HTR-8/SVneo (cell line): ENCODE measurements at places on chromosomes 13 and 19.

DNA sequence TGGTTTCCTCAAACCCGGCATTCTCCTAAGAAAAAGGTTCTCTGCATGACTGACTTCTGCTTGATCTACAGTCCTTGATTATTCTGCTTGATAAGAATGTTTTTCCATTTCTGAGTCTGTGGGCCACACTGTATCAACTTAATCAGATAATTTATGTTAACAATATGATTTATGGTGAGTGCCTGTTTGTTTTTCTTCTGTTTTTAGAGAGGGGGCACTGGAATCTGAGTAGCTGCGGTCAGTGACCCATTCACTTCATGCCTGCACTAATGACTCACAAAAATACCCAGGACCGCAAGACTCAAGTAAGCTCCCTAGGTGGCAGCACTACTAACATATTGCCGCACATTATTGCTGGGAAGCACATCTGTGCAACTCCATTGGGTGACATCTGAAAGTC, 542.3 kb upstream of the ATXN8OS start:
- DNase-seq, result peak; percentile 8

- DNase-seq, result no peak
Observed at GRCh38 chr13:67133476-67133875, 96.7 kb downstream of the PCDH9 start.

DNA sequence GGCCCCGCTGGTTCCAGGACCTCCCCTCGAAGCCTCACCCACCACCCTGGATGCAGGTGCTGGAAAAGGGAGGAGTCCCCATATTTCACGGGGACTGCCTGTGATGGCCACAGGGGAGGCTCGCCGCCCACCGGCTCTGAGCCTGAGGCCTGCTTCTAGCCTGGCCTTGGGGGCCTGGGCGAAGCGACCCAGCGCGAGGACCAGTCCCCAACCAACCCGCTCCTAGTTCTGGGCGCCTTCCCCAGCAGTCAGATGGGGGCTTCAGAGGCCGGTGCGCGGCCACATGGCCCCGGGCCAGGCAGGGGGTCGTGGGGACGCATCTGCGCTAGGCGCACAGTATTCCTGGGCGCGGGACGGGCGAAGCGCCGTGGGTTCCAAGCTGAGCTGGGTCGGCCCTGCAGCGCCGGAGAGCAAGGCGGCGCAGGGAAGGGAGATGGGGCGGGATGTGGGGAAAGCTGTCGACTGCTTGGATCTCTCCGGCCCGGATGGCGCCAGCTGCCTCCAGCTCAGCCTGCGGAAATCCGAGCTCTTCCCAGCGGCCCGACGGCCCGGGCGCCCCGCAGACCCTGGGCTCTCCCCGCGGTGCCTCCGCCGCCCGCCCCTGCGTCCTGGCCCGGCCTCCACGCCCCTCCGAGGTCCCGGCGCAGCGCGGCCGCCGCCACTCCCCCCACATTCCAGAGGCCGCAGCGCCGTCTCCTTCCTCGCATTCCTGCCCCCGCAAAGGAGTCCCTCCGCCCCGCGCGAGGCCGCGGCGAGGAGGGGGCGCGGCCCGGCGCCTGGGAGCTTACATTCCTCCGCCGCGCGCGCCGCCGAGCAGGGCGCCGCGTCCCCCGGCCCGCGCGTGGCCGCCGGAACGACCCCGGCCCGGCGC, at the start of gene WTIP:
Gene WTIP (plus strand): TSS at position 788 of the 871 bp plus-strand sequence. CDS start 217 bp downstream, outside the sequence.
- DNase-seq, result peak; percentile 77

- DNase-seq, result no peak
Observed at GRCh38 chr13:43021926-43022670, 1.3 kb upstream of the DNAJC15 start.

- no peak for DNase-seq
Observed at GRCh38 chr13:85228692-85229091, 570.5 kb downstream of the SLITRK6 start.

DNA sequence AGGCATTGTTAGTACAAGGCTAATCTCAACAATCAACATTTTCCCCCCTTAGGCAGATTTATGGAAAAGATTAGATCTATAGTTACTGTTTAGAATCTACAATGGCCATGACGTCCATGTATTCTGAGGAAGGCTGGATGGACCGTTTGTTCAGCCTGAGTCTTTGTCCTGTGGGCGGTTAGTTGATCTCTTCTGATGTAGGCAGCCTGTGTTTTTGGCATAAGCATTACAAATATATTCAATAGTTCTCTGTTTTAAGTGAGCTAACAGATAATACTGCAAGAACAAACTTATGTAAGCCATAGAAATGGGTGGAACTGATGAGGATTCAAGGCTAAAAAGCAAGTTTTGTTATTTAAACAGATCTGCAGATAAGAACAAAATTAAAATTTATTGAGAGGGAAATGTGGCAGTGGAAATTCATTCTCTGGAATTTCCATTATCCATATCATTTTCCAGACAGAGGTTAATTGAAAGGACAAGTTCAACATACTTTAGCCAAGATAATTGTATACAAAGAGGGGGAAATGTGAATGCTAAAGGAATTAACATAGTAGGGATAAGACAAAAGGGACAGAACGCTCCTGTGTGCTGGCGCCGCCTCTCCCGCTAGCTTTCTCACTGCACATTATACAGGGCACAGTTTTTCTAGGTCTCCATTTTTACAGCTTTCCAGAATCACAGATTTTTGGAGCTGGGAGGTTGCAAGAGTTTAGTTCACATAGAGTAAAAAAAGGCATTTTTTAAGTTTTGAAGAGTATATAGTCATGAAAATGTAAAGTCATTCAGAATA, 48.6 kb downstream of the FAM124A start:
- no peak for DNase-seq

DNA sequence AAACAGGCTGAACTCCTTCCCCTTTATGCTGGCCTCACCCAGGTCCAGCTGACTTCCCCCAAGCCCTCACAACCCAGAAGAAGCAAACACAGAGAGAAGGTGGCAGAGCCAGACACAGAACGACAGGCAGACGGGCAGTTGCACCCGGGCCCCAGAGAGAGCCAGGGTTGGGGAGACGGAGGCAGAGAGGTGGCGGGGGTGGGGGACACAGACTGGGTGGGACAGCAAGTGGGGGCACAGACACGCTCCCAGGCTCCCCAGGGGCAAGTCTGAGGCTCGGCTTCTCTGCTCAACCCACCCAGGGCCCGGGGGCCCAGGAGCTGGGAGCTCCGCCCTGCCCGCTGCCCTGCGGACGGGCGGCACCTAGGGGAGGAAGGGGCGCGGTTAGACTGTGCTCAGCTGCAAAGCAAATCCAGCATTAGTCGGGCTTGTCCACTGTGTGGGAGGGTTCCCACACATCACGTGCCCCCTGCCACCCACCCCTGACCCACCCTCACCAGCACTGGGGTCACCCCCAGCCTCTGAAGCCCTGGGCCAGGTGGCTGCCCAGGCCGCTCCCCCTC, 31.3 kb upstream of the ASF1B start:
- no peak for DNase-seq

- DNase-seq, result no peak
Observed at GRCh38 chr13:51175021-51175420, 47.2 kb upstream of the FAM124A start.

GRCh38 chr13:77093735-77094134, 66.8 kb upstream of the FBXL3 start:
- no peak for DNase-seq

DNA sequence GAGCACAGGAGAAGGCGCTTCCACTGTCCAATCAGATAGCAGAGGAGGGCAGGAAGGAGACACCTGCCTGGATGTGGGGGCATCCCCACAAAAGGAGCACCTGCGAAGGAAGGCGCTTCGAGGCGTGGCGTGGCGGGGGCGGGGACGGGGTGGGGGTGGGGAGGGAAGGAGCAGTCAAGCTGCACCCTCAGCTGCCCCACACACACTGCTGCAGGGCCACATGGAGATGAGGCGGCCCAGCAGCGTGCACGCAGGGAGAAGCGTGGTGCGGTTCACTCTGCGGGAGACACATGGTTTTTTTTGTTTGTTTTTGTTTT, 21.4 kb downstream of the ANKRD27 start:
- DNase-seq, result no peak

DNA sequence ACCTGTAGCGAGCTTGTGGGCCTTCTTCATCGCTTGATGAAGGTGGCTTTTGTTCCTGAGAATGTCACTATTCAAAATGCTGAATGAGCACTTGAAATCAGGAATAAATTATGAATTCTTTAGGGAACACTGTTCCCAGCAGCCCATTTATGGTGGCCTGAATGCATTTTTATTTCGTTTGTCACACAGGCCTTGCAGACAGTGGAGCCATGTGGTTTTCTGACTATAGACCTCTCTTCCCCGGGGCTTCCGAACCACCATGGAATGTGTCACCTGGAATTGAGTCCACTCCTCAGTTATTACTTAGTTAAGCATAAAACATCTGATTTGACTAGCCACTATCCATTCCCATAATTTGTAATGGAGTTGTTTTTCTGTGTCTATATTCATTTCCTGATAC, 396.9 kb downstream of the IRS2 start:
- no peak for DNase-seq

- no peak for DNase-seq
Observed at GRCh38 chr19:44909775-44910174, 4.2 kb downstream of the APOE start.

DNA sequence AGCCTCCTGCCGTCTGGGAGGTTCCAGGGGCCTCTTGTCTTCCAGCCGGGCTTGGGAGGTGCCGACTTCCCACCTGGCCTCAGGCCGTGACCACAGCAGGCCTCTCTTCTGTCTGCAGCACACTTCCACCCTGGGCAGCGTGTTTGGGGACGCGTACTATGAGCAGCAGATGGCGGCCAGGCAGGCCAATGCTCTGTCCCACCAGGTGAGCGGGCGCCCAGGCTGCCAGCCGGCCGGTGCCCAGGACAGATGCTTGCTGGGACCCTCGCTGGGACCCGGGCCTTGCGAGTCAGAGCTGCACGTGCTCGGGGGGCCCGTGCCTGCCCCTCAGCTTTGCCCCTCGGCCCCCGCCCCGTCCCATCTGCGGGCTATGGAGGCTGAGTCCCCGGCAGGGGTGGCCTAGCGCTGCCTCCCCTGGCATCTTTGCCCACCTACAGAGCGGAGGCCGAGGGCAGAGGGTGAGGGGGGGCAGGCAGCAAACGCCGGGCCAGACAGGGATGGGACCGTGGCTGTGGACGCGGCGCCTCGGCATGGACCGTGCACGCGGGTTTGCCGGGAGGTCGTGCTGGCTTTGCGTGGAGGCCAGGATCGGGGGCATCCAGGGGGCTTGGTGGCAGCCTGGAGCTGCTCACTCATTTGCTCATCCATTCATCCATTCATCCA, 16.2 kb downstream of the COMP start:
- DNase-seq, result no peak

DNA sequence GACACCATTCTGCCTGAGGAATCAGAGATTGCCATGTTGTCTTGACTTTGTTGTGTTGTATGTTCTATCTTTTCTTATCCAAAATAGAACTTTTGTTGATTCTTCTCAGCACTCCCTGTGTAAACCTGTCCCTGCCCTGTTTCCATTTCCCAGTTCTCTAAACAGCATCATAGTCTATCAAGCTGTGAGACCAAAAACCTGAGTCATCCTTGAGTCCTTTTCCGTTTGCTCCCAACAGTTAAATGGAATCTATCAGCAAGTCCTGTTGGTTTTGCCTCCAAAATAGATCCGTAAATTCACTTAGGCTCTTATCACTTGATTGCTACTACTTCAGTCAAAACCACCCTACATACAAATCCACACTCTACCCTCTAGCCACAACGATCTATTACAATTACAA, 667.1 kb downstream of the PCDH9 start:
- DNase-seq, result no peak

DNA sequence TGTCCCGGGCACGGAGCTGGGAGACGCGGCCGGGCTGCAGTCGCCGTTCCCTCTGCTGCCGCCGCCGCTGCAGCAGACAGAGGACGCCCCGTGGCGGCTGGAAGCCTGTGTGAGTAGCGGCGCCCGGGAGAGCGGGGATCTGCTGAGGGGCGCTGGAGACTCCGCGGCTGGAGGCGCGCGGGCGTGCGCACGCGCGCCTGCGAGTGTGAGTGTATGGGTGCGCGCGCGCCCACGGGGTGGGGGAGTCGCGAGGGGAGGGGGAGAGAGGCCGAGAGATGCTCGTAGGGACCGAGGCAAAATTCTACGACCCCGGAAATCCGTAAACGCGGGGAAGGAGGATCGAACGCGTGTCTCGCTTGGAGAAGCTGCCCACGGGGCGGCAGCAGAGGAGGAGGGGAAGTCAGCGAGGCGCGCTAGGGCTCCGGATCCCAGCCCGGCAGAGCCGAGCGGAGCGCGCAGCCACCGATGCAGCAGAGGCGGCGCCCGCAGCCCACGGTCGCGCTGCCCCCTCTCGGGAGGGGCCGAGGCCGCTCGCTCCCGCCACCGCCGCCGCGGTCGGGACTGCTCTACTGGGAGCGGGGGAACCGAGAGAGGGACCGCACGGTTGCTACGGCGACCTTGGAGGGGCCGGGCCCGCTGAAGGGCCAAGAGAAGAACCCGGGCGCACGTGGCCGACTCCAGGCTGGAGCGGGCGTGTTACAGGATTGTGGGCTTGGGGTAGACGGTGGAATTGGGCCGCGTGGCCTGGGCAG, at the start of gene ENOX1:
Gene ENOX1 (minus strand): TSS at position 207 of the 752 bp plus-strand sequence.
- no peak for DNase-seq

- DNase-seq, result no peak
Observed at GRCh38 chr13:112453874-112454647, 77.9 kb downstream of the SPACA7 start.

DNA sequence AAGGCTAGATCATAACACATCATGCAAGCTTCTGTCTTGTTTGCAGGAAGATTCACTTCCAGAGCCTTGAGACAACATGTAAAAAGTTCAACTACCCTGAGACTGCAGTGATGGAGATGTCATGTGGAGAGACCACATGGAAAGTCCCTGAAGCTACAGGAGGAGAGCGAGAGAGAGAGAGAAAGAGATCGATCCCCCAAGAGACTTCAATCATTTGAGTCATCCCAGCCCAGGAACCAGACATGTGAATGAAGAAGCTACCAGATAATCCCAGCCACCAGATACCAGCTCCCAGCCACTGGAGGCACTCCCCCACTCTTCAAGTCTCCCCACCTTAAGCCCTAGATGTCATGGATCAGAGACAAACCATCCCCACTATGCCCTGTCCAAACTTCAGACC, 10.7 kb upstream of the EVI5L start:
- DNase-seq, result no peak

DNA sequence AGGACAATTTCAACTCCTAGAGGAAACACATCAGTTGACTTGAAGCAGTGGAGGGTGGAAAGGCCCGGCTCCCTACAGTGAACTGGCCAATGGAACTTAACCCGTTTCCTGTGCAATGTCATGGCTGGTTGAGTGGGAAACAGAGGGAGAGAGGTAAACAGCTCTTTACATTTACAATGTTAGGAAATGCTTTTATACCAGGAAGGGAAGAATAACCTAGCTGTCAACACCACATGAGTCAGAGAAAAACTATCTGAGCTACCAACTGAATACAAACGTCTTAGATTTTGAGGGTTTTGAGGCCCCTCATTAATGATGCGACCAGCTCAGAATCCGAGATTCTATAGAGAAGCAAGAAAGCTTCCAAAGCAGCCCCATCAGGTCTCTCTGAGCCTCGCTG, 36.7 kb downstream of the CARD8 start:
- DNase-seq, result peak; percentile 42
